ENCODE measurements at places on chromosomes 5 and 9.

DNA sequence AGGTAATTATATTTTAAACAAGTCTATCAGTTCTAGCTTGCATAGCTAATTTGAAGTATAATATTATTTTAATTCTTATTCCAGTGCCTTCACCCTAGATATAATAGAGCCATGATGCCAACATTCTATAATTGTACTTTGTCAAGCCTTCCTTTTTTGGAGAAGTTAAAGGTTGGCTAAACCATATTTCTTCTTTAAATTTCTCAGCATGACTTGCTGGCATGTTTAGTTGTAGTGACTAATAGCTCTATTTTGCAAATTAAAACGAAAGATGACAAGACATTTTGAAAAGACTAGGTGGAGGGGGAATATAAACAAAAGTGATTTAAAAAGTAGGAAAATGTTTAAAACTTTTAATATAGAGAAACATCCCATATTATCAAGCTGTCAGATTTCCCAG lies 400.7 kb downstream of the PSAT1 start:
- no peak for DNase-seq

DNA sequence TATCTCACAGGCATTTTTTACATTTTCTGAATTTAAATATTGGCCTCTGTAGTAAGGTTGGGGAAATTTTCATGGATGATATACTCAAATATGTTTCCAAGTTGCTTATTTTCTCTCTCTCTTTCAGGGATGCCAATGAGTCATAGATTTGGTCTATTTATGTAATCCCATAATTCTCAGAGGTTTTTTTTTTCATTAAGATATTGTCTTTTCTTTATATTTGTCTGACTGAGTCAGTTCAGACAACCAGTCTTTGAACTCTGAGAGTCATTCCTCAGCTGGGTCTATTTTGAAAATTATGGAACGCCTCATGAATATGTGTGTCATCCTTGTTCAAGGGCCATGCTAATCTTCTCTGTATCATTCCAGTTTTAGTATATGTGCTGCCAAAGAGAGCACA lies 223.2 kb downstream of the PCSK1 start:
- no peak for DNase-seq

DNA sequence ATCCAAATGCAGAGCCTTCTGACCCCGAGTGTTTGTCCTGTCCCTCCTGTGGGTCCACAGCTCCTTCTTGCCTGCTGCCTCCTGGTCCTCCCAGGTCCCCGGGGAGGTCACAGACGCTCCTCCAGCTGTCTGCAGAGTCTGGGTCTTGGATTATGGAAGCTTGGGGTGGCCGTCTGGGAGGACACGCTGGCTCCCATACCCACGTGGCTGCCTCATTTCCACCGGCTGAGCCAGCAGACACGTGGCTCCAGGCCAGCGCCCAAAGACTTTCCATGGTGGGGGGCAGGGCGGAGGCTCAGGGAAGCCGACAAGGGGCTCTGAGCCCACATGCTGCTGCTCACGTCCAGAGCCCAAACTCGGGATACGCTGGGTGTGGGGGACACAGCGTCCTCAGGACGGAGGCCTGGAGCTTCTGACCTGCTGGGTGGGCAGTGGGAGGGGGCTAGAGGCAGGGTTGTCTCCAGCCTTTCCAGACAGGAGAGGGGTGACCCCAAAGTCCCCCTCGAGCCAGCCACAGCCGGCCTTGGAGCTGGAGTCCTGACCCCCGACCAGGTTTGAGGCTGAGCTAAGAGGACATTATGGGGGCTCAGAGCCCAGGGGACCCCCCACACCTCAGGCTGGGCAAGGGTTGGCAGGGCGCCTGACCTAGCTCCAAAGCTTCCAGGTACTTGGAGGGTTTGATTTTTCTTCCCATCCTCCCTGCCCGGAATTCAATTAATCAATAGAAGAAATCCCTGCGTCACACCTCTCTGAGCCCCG lies 24.2 kb upstream of the RNU6ATAC start:
- no peak for DNase-seq

DNA sequence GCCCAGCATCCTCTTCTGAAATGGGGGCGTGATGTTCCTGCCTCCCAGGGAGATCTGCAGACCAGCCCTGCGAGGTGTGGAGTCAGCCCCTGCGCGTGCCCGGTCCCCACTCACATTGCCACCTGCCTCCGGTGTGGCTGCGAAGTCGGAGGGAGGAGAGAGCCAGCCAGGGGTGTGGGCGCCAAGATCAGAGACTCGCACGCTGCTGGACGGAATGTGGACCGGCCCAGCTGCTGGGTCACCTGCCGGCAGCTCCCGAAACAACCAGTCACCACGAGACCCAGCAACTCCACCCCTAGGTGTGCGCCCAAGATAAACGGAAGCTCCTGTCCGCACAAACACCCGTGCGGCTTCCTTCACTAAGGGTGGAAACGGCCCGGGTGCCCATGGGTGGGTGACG lies 51.1 kb upstream of the EGFL7 start:
- DNase-seq: no peak

GRCh38 chr5:151063142-151063989 lies 17.5 kb downstream of the TNIP1 start:
- DNase-seq: peak; percentile 68

- no peak for DNase-seq
These were observed 173.4 kb upstream of the CHD1 start for GRCh38 chr5:99102073-99102697.

DNA sequence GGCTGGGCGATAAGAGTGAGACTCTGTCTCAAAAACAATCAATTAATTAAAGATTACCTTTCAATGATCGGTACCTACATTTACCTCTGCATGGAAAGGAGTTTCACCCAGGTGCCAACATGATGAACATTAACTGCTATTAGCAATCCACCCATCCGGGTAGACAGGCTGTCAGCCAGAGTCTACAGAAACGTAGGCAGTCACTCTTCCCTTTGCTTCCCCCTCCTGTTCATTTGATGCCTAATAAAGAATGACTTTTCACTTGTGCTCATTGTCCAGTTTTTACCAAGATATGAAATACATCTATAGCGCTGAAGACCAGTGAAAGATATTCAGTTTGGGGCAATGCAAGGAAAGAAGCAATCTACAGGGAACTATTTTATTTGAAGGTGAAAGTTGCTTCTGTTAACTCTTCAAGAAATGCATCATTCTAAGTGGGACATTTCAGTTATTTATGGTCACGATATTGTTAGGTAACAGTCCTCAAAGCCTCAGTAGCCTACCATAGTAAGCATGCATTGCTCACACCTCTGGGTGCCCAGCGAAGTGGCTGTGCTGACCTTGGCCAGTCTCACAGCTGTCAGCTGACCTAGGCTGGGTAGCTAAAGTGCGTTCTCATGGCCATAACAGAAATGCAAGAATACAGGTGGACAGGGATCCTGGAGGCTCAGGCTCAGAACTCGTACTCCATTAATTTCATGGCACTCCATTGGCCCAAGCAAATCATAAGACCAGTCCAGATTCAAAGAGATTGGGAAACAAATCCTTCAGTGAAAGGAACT lies 87.2 kb upstream of the DMRT1 start:
- peak; percentile 40 for DNase-seq

- DNase-seq: no peak
These were observed 80.7 kb downstream of the TSSK1B start for GRCh38 chr5:113354055-113354454.

DNA sequence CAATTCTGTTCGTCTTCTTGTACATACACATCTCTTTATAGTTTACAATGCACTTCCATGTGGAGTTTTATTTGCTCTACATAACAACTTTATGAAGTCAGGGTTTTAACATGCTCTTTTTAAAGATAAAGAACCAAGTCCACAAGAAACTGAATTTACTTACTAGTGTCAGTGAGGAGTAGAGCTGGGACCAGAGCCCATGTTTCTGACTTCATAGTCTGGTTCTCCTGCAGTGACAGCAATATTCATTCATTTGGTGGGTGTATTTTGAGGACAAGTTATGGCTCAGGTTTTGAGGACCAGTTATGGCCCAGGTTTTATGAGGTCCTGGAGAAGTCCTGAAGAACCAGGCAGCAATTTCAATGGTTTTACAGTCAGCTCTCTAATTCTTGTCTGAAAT lies 481.9 kb upstream of the TNC start:
- no peak for DNase-seq

GRCh38 chr5:112573441-112573840 lies 154.4 kb upstream of the EPB41L4A start:
- DNase-seq: no peak

- no peak for DNase-seq
These were observed 22.5 kb downstream of the CCDC152 start for GRCh38 chr5:42779083-42779482.

DNA sequence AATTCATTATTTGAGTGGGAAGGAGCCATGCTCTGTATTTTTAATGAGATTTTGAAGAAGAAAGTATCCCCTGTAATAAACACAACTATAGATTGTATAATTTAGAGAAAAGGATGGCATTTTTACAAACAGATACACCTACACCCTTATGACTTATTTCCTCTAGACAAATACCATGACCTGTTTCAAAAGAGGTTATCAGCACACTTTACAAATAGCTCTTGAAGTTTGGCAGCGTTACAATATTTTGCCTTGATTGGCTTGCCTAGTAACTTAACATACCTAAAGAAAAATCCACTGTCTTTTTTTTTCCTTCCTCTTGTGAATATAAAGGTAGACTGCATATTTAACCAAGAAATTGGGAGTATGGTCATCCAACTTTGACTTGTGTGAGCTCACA lies 28.5 kb upstream of the CETN3 start:
- no peak for DNase-seq

GRCh38 chr9:33778700-33779351 lies 16.5 kb upstream of the PRSS3 start:
- peak; percentile 86 for DNase-seq

DNA sequence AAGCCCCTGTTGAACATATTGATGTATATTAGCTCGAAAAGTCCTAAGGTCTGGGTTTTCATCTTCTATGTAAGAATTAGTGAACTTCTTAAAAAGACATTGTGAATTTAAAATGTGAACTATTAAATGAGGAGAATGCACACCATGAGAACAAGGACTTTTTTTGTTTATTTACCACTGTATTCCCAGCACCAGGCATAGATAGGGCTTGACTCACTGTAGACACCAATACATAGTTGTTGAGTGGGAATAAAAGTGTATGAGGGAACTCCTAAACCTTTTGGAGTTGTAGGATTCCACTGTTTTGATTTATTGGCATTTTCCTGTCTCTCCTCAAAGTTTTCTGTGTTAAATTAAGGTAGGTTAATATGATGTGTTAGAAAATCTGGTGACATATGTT lies 40.3 kb downstream of the NNT start:
- DNase-seq: no peak

- DNase-seq: peak; percentile 64
These were observed 583 bp downstream of the DIAPH1 start for GRCh38 chr5:141618030-141618803.

DNA sequence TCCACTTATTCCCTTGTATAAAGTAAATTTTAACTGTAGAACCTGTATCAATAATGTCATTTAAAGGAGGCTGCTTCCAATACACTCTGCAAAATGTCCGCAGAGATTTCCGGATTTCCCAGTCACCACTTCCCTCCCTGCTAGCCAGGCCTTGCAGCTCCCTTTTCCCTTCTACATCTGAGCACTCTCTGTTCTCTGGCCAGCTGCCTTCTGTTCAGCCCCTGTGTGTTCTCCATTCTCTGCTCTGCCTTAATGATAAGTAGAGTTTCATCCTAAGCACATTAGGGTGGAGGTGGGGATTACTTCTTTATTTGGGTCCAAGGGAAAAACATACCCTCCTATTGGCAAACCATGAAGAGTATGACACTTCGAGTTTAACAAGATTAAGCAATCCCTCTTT lies 719.6 kb upstream of the WWC1 start:
- no peak for DNase-seq

- no peak for DNase-seq
These were observed 3.5 kb downstream of the MSANTD3 start for GRCh38 chr9:100430286-100430940.

DNA sequence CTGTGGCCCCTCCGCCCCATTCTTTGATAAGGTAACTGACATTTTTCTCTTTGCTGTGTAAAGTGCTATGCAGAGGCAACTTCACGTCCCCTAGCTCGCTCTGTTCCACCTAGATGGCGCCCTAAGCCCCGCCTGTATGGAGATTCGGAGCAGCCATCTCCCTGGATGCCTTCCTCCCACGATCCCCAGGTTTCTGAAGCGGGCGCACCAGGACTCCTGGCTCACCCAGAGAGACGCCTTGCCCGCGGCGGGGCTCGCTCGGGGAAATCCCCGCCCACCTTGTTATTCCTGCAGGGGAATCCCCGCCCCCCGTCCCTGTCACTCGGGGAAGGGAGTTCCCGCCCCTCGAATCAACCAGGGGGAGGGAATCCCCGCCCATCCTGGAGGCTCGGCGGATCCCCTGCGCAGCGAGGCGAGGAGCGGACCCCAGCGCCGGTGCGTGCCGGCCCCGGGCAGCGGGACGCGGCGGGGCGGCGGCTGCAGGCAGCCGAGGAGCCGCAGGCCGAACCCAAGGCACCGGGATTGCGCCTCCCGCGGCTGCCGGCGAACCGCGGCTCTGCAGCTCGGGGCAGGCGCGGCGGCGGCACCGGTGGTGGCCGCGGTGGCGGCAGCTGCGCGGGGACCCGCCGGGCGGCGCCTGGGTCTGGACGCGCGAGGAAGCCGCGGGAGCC lies at the start of gene PDZD2:
PDZD2 (plus strand) TSS at position 384 of the 671 bp plus-strand sequence.
- peak; percentile 89 for DNase-seq

DNA sequence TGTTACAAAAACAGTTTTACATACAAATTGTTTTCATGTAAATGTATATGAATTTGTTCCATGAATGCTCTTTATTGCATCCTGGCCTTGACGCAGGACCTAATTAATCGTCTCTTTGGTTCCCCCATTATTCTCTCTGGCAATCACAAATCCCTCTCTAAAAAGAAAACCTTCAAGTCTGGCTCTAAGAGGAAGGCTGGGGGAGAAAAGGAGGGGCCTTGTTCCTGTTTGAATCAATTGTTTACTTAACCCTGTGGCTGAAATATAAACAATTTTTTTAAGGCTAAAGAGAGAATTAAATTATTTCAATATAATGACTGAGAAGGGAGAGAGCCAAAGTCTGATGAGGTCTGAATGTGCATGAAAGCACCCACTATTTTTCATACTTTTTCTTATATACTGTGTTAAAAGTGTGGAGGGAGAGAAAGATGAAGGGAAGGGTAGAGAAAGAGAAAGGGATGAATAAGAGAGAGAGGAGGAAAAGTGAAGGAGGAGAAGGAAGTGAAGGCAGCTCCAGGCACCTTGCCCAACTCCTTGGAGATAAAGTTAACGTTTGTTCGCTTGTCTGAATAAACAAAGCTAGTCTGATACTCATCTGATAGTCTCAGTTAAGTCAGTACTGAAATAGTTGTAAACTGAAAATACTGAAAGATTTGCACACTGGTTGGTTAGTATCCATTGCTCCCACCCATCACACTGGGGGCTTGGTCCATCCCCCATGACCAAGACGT lies 116.4 kb upstream of the SPDL1 start:
- no peak for DNase-seq

- DNase-seq: no peak
These were observed 539.2 kb downstream of the TLE1 start for GRCh38 chr9:81150016-81150625.

DNA sequence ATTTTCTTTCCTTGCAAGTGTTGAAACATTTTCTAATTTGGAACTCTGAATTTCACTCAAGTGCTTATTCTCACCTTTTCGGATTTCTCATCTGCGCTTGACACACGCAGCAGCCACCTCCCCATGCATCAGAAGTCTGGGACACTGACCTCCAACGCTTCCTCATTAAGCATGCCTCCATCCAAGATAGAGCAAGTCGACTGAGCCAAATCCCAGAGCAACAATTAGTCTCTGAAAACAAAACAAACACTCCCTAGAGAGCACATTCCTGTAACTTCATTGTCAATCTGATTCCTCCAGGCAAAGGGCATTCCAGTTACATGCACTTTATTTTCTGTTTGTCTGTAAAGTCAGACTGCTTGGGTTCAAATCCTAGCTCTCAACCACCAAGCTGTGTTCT lies 5.7 kb downstream of the CD180 start:
- no peak for DNase-seq

- DNase-seq: peak; percentile 90
These were observed 131.8 kb upstream of the CHD1 start for GRCh38 chr5:99060306-99061261.
